Fibroblast of skin of right biceps (primary cell): ENCODE measurements at places on chromosomes 7 and 10.

DNA sequence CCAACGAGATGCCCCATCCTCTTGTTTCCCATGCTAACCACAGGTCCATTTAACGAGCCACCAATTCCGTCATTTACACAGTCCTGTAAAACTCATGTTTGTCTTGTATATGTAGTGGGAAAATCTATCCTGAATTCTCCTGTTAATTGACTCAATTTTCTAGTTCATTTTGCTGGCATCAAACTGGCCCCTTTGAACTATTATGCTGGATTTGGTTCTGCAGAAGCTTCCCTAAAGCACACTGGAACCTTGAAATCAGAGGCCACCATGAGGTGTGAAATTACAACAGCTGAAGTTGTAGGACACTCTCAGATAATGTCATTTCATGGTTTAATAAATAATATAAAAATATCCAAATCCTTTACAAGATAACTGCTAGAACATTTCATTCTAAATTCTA is 129.8 kb upstream of the AKR1E2 start:
- no peak for DNase-seq

DNA sequence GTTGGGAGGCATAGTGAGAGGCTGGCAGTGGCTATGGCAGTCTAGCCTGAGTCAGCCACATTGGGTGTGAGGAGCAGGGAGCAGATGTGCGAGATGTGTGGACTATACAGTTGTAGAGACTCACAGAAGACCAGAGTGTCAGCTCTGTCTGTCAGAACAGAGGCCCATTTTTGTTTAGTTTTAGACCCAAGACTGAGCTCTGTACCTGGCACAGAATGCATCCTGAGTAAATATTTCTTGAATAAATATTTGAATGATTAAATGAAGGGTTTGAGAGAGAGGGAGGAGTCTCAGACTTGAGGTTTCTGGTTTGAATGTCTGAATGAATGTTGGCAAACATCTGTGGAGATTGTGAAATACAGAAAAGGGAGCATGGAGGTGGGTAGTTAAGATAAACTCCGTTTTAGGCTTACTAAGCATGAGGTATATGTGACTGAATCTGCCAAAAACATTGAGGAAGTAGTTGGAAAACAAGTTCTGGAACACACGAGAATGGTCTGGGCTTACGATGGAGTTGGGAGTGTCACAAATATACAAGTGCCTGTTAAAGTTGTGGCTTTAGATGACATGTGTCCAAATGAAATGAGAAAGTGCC is 3.6 kb downstream of the SEC23IP start:
- DNase-seq: peak; percentile 61

GRCh38 chr7:157138101-157138423 is 664 bp upstream of the UBE3C start:
- no peak for DNase-seq

- no peak for DNase-seq
Observed at GRCh38 chr10:114507449-114507848, 103.1 kb upstream of the AFAP1L2 start.
